Inflammatory macrophage treated with lipopolysaccharide for 1 hour (primary cell): ENCODE measurements at places on chromosomes 11 and 22.

- DNase-seq = no peak
These were observed 70.3 kb upstream of the BDNF start for GRCh38 chr11:27770576-27770975.

DNA sequence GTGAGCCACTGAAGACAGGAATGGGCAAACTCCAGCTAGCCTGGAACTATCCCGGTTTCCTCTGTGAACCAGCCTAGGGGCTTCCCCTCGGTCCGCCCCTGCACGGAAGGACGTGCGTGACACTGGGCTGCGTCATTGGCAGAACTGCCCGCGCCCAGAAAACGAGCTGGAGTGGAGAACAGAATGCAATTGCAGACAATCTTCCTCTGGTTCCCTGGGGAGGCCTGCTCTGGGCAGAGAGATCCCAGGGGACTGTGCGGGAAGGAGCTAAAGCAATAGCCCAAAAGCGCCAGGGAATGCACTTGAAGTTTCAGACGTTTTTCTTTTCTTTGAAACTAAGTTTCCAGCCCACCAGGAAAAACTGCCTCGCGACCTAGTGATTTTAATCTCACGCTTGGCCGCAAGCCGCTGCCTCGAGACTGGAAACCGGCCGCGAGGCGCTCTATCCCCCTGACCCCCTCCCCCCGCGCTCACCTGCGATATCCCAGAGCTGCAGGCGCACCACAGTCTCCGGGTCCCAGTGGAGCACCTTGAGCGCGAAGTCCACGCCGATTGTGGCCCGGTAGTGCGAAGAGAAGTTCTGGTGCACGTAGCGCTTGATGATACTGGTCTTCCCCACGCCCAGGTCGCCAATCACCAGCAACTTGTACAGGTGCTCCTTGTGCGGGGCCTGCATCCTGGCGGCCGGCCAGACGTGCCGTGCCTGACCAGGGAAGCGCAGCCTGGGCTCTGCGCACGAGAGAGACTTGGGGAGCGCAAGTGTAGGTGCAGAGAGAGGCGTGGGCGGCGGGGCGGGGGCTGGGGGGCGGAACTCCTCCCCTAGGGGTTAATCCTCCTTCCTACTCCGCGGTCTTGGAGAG, at the start of gene RAB38:
Gene RAB38, minus strand, starts transcription at position 735 of the 860 bp plus-strand sequence. Its CDS starts 59 bp downstream, at position 676.
- DNase-seq = peak; percentile 76

DNA sequence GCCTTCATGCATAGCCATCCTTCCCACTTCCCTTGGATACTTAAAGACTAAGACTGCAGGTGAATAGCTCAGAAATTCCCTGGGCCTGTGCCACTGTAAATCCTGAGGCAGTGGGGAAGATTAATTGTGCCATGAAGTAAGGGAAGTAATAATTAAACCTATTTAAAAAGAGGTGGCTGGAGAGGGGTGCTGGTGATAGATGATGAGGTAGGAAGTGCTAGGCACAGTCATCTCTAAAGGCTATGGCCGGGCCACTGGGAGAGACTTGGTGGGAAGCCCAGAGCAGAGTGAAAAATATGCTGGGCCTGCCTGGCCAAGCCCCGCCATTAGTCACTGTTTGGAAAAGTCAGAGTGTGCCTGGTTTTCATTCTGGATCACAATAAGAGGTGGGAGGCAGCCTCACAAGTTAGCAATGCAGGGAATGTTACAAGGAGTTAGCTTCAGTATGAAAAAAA, 197.2 kb upstream of the PITPNB start:
- no peak for DNase-seq

DNA sequence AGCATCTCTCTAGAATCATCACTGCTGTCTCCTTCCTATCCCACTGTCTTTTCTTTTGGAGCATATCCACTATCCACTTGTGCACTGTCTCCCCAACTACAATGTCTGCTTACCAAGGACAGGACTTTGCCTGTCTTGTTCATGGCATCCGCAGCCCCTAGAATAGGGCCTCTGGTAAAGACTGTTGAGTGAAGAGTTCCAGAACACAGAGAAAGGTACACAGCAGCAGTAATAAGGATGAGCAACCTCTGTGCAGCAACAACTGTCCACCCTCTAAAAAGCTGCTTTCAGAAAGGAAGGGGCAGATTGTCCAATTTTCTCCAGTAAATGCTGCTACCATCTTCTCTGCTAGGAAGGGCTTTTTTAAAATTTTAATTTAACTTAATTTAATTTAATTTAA, 25.5 kb upstream of the BIRC3 start:
- DNase-seq = no peak

DNA sequence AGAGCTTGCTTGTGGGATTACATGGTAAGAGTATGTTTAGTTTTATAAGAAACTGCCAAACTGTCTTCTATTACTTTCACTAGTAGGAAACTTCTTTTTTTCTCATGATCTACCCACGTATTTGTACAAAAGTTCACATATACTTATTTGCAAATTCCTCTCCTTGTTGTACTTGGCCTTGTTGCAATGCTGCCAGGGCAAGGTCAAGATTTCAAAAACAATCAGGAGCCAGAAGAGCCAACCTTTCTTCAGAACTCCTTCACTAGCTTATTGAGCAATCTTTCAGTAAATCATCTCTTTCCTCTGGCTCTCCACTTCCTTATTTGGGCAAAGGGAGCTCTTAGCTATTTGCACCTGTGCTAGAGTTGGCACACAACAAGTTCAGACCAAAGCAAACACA, 9.7 kb downstream of the SRSF8 start:
- peak; percentile 48 for DNase-seq

GRCh38 chr11:113730887-113731726, 25.0 kb upstream of the TMPRSS5 start:
- peak; percentile 52 for DNase-seq
